ENCODE measurements at places on chromosomes 16 and 17. TPM values are rescaled to one million over a fixed set of nuclear protein-coding genes. Genes with fewer than 3 reads are reported as not detected.

The PYY gene
- not detected for total RNA-seq

The UMOD gene
- not detected for total RNA-seq

The PSMD7 gene
- total RNA-seq = 123 TPM

The G6PC1 gene
- total RNA-seq = not detected

Data from CD4-positive, alpha-beta T cell (primary cell).